Urinary bladder (tissue), 4 donors: ENCODE measurements at places on chromosomes 6 and 20. TPM values are rescaled to one million over a fixed set of nuclear protein-coding genes. Genes with fewer than 3 reads are reported as not detected.

The BHLHE23 gene
- not detected for polyA plus RNA-seq

The BEND3 gene
- polyA plus RNA-seq, result 1.0 TPM

The PET117 gene
- 16.0 TPM for polyA plus RNA-seq

The TPBG gene
- 88.7 TPM for polyA plus RNA-seq

The CYP24A1 gene
- polyA plus RNA-seq, result 2.2 TPM

The ABHD16B gene
- 0.68 TPM for polyA plus RNA-seq

The ARFGAP1 gene
- polyA plus RNA-seq, result 56.3 TPM

The TGM3 gene
- not detected for polyA plus RNA-seq

The WFDC5 gene
- polyA plus RNA-seq, result 0.27 TPM

The EFCAB8 gene
- polyA plus RNA-seq, result 0.11 TPM

The SIRPD gene
- polyA plus RNA-seq, result 0.53 TPM

The RAB5IF gene
- 69.4 TPM for polyA plus RNA-seq

The EEF1E1 gene
- 21.6 TPM for polyA plus RNA-seq

The CD93 gene
- 52.6 TPM for polyA plus RNA-seq

The GUCA1A gene
- 0.16 TPM for polyA plus RNA-seq

The GPR6 gene
- not detected for polyA plus RNA-seq

The OR2J1 gene
- not detected for polyA plus RNA-seq

The RUNX2 gene
- 2.6 TPM for polyA plus RNA-seq

- no peak for DNase-seq
Measured at GRCh38 chr6:14787677-14788076, 458.2 kb upstream of the JARID2 start.

- no peak for DNase-seq
Measured at GRCh38 chr6:1136415-1136774, 175.5 kb upstream of the FOXQ1 start.

DNA sequence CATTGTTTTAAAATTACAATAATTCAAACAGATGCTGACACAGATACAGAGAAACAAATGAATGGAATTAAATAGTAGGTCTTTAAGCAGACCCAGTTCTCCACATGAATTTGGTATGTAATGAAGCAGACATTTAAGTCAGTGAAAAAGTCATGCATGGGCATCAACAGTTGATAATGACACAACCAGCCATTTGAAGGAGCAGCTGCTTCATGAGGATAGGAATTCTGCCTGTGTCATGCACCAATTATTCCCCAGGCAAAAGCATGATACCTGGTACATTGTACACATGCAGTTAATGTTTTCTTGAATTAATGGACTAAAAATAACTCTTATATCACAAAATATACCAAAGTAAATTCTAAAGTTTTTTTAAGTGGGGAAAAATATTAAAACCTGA, 11.2 kb upstream of the HEY2 start:
- no peak for DNase-seq

- no peak for DNase-seq
Measured at GRCh38 chr6:85033547-85033946, 269.1 kb upstream of the TBX18 start.

DNA sequence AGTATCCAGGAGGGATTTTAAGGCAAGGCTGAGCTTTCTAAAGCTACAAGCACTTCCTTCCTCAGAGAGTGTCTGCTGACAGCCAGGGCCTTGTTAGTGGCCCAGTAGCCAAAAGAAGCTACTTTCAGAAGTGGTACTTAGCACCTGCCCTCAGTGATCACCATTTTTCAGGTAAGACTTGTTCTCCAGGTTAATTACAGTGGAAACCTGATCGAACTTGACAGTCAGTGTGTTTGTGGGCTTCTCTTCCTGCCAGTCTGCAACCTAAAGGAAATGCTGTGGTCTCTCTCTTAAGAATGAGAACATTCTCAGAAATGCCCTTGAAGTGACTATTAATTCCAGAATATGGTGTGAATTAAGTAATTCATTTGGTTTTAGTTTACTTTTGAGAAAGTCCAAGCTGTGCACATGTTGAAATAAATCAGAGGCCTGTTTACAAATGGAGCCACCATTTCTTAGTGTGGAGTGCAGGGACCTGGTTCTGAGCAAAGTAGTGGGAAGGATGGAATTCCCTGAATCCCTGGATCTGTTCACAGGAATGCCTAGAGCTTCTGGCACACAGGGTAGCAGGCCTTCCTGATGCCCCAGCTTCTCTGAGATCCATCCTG, 185.3 kb upstream of the AGPAT4 start:
- no peak for DNase-seq

- no peak for DNase-seq
Measured at GRCh38 chr6:163867518-163868292, 453.2 kb downstream of the QKI start.

DNA sequence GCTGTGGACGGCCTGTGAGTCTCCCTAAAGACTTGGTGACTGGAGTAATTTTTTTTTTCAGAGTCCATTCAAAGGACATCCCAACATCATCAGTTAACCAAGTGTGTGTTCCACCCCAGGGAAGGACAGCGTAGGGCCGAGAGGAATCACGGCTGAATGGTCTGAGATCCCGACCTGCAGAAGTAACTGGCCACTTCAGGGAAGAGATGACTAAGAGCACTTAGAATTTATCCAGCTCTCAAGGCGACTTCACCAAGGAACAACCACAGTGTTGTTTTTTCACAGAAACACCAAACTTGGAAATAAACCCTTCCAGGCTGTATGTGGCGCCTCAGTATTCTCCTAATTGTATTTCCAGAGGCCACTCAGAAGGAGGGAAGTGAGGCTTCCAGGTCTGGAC, 231.6 kb downstream of the FNDC1 start:
- no peak for DNase-seq

DNA sequence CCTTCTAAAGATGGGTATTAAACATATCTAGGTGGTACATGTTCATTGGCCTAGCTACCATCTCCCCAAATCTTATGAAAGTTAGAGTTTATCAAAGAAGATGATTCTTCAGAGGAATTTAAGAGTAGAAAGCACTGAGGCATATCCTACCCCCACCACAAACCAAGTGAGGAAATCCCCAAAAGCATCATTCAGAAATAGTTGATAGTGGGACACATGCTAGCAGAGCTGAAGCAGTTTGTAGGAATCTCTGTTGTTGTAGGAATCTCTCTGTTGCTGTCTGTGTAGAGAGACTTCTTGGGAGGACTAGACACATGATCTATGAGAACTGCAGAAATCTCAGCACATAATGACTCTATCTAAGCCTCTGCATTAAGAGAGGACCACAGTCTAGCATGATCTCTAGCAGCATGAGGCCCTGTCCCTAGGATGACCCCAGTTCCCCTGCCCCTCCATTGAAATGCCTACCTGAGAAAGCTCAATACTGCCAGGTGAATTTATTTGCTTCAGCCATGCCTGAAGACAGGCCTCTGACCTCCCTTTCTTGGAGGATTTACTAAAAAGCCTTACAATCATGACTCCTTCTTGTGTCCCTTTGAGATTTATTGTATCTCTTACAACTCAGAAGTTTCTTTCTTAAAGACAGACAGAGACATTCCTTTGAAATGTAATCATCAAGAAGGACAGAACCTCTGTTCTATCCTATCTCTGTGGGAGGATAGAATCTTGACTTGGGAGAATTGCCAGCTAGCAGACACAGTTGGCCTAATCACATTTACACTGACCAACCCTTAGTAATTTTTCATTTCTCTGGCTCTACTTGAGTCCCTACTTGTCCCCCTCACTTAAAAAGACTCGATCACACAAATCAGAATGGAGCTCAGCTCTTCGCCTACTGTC, 582.4 kb downstream of the PHF3 start:
- no peak for DNase-seq

DNA sequence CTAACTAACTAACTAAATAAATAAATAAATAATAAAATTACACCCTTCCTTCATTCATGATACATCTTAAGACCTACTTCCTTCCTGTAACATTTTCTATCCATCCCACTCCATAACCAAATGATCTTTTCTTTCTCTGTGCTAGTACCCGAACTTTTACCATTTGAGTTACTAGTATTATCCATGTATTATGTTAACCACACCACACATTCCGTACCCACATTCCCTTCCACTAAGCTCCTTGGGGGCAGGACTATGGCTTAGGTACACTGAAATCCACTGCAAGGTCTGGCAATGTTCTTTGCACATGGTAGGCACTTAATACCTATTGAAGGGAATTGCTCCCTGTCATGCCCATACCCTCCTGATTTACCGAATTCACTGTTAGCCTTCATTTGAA, 24.9 kb downstream of the REPS1 start:
- DNase-seq, result no peak

DNA sequence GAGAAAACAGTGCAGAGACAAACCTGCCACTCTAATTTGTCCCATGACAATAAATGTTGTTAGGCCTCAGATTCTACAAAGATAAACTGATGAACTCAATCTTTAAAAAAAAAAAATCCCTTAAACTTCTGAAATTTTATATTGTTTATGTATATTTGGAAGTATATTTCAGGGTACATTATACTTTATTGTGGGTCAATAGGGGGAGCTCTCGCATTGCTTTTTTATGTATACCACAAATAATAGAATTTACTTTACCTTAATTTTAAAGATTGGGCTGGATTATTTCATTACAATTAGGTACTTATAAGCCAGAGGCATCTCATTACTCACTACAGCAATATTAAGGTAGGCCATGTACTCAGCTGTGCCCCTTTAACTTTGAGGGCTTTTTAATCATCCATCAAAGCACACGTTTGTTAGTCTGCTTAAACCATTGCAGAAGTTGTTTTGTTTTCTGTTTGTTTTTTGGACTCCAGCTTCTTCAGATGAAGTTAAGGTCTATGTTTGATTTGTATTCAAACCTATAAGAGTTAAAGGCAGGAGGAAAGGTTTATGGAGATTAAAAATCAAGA, 56.3 kb upstream of the EYA4 start:
- no peak for DNase-seq

GRCh38 chr20:18971574-18971973, 158.0 kb downstream of the SCP2D1 start:
- no peak for DNase-seq

- no peak for DNase-seq
Measured at GRCh38 chr6:105921781-105922180, 164.4 kb upstream of the PRDM1 start.

GRCh38 chr6:31122791-31123706, 2.8 kb upstream of the CDSN start:
- DNase-seq, result peak; percentile 73

GRCh38 chr20:3758566-3758965, 9.0 kb downstream of the ADISSP start:
- no peak for DNase-seq

DNA sequence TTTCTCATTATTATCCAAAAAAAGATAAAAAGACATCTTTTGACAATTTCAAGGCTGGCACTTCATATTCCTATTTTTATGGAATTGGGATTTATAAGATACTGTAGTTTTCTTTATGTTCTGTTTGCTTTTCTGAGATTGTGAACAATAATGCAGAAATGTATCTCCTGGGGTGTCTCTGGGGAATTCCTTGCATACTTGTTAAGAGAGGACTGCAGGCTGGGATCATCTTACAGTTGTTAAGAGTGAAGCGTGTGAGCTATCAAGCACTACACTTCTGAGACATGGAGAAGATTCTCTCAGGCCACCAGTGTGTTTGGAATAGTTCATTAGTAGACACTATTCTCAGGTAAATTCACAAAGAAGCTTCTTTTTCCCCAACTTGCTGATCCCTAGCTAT, 963.3 kb upstream of the GJE1 start:
- DNase-seq, result no peak

DNA sequence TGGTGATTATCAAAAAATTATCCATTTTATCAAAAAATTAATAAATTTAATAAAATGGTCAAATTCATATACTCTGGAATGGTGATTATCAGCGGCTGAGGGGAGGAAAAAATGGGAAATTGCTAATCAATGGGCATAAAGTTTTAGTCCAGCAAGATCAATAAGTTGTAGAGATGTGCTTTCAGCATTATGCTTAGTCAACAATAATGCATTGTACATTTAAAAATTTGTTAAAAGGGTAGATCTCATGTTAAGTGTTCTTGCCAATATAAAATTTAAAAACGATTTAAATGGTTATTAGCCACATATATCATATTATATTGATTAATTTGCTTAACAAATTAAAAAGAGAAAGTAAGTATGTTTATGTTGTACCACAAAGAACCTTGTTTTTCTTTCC, 56.6 kb downstream of the HS3ST5 start:
- no peak for DNase-seq
